H1 (cell line): ENCODE measurements at places on chromosomes 7 and 10. TPM values are rescaled to one million over a fixed set of nuclear protein-coding genes. Genes with fewer than 3 reads are reported as not detected.
A peak's percentile ranks its signal among the peaks of the same experiment; 100 is the strongest.

PPP1R3C gene
- 1.3 and 1.7 TPM in 2 replicates for total RNA-seq

DNA sequence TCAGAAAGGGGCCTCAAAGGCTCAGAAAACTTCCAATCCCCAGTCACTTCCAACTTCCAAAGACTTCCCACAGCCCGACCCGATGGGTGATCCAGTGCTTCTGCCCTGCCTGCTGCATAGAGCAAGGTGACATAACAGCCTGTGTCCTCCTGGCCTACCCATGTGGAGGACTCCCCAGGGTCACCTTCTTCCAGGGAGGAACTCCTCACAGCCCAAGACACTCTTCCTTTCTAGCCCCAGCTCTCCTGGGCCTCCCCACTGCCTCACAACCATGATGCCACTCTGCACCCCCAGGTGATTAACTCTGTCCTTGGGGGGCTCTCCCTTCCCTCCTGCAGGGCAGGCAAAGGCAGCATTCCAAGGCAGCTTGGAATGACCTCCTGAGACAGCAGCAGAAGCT, 158.4 kb upstream of the PDE1C start:
- no peak for DNase-seq

IL6 gene
- 0.41 and 0.73 TPM in 2 replicates for total RNA-seq

TNS3 gene
- total RNA-seq: 24.2 TPM in 2 replicates

DNA sequence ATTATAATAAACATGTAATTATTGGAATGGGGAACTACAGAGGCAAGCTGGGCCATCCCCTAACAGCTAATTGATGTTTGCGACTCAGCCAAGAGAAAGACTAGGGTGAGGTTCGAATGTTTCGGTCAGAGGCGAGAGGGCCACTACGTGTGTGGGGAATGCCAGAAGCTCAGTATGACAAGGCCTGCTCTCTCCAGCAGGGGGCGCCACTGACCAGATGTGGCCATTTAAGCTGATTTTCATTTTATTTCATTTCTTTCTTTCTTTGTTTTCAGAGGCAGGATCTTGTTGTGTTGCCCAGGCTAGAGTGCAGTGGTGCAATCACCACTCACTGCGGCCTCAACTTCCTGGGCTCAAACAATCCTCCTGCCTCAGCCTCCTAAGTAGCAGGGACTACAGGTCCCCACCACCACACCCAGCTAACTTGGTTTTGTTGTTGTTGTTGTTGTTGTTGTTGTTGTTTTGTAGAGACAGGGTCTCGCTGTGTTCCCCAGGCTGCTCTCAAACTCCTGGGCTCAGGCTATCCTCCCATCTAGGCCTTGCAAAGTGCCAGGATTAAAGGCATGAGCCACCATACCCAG, 38.1 kb downstream of the TMEM130 start:
- no peak for DNase-seq

GRCh38 chr10:72563327-72563932, 62.4 kb downstream of the MICU1 start:
- no peak for DNase-seq

GRCh38 chr7:130990178-130990832, 256.3 kb upstream of the KLF14 start:
- no peak for DNase-seq

DNA sequence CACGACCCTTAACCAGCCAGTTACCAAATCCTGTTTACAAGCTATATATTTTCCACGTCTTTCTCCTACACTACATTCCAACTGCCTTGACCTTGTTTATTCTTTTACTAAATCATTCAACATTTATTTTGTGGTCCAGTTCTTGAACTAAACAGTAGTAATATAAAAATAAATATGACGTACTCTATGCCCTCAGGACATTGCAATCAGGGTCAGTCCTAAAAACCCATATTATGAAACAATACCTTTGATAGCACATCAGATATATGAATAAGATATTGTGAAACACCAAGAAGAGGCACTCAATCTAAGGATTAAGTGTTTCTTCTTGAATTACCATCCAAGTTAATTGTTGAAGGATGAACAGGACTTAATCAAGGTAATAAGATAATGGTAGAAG, 52.5 kb upstream of the WNT16 start:
- no peak for DNase-seq

DNA sequence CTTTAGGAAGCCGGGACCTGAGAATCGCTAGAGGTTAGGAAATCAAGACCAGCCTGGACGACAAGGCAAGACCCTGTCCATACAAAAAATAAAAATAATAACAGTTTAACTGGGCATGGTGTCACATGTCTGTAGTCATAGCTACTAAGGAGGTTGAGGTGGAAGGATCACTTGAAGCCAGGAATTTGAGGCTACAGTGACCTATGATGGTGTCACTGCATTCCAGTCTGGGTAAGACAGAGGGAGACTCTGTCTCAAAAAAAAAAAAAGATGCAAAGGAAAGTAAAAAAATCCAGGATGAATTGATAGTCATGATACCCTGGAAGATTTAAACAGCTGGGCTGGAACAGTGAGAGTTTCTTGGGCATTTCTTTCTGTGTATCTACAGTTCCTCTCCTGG, 463.2 kb downstream of the GALNT17 start:
- no peak for DNase-seq

DNA sequence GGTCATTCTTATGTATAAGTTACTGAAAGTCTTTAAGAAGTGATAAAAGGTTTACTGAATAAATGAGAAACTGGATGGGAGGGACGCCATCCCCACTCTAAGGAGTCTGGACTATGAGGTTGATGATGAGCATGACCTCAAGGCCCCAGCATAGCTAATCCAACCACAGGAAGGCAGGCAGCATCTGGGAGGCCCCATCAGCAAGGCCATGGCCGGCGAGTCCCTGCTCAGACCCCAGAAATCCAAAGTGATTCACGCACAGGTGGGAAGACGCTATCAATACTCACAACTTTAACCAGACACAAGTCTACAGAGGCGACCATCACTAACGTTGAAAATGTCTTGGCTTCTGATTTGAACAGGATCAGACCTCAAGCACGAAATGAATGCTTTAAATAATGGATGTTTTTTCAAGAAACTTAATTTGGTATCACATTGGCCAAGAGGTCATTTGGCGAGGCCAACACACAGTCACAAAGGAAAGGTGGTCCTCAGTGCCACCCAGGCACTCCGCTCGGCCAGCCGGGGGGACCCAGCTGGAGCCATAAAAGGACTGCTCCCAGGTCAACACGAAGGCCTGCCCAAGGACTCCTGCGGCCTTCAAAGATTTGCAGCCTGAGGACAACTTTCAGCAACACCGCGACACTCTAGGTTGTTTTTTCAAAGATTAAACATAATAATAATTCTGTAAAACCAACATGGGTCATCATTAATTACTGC, 228.5 kb downstream of the PTPRN2 start:
- peak; percentile 17 for DNase-seq

- DNase-seq: no peak
Measured at GRCh38 chr7:75872073-75872782, 6.6 kb upstream of the RHBDD2 start.

DNA sequence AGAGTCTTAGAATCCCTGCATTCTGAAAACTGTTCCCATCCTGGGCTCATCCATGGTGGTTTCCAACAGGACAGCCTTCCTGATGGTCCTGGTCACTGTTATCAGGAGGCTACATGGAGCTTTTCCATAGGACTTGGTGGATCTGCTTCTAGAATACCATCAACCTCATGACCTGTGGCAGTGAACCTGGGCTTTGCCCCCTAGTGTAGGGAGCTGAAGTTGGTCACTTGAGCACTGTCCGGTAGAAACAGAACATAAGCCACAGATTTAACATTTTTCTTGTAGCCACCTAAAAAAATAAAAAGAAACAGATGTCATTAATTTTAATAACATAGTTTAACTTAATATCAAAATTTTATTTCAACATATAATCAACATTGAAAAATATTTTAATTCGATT, 165.8 kb downstream of the TMEM178B start:
- DNase-seq: peak; percentile 24

DNA sequence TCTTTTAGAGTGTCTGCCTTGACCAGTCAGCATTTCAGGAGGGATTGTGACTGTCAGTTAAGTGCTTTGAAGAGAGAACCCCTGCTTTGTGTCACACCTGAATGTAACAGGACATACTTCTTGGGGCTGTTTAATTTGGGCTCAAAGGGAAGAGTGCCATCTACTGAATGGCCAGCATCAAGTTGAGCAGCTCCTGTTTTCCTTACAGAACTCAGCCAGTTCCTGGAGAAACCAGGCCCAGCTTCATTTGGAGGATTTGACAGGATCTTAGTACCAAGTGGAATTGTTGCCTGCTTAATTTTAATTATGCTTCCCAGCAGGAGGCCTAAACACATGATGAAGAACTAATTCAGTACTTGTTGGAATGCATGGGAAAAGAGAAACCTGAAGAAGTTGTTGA, 8.3 kb downstream of the ADD3 start:
- no peak for DNase-seq

DNA sequence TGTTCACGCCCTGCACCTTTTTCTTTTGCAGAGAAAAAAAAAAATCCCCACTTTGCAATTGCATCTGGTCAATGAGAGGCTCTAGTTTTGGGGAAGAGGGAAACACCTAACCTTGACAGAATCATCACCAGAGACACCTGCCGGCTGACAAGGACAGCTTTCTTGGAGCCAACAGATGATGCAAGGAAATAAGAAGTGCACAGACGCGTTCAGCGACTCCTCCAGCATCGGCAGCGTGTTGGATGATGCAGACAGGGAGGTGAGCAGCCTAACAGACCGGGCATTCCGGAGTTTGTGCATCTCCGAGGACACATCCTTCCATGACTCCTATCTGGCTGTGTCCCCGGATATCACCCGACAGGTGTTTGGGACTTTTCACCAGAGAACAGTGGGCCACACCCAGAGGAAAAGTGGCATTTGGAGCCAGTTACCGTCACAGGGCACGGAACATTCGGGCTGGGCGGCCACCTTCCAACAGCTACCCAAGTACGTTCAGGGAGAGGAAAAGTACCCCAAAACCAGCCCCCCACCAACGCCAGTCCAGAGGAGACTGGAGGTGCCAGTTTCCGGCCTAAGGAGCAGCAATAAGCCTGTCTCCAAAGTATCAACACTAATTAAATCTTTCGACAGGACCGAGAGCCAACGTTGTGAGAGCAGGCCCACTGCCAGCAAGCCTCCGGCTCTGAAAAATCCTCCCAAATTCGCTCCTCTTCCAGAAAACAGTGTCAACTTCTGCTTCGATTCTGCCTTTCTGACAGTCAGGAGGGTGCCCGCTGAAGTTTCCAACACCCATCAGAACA, 23.6 kb downstream of the C10orf71 start:
- DNase-seq: no peak

DNA sequence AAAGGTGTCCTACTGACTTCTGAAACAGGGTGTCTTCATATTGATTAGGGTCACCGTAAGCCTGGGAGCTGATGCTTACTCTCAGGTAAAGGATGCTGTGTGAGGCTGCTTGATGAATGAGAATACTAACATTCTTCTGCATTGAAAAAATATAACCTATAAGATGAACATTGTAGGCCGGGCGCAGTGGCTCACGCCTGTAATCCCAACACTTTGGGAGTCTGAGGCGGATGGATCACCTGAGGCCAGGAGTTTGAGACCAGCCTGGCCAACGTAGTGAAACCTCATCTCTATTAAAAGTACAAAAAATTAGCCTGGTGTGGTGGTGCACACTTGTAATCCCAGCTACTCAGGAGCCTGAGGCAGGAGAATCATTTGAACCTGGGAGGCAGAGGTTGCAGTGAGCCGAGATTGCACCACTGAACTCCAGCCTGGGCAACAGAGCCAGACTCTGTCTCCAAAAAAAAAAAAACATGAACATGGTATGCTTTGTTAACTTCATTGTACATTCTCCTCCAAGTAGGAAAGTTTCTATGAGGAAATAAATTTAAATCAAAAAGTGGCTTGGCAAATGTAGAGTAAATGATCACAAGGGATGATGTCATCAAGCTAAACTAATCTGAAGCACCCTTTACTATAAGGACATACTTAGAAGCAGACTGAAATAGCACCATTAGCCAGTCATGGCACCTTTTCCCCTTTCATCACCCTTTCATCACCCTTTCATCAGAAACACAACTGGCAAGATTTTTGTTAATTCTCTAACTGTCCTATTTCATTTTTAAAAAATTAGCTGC, 1.5 kb upstream of the BRAF start:
- DNase-seq: no peak

GRCh38 chr10:6089334-6090219, 743 bp downstream of the RBM17 start:
- DNase-seq: no peak
